ENCODE measurements at places on chromosomes 6 and 20.

GRCh38 chr6:27867945-27868300, 44.3 kb downstream of the OR2B2 start:
- DNase-seq = no peak

DNA sequence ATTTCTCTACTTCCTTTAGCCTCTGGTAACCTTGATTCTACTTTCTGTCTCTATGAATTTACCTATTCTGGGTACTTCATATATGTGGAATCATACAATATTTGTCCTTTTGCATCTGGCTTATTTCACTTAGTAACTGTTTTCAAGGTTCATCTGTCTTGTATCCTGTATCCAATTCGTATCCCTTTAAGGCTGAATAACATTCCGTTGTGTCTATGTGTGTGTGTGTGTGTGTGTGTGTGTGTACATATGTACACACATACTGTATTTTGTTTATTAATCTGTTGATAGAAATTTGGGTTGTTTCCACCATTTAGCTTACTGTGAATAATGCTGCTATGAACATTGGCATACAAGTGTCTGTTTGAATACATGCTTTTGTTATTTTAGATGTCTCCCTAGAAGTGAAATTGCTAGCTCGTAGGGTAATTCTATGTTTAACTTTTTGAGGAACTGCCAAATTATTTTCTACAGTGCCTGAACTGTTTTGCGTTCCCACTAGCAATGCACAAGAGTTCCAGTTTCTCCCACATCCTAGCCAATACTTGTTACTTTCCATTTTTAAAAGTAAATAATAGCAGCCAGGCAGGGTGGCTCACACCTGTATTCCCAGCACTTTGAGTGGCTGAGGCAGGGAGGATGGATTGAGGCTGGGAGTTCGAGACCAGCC, 17.7 kb downstream of the SENP6 start:
- DNase-seq = no peak

DNA sequence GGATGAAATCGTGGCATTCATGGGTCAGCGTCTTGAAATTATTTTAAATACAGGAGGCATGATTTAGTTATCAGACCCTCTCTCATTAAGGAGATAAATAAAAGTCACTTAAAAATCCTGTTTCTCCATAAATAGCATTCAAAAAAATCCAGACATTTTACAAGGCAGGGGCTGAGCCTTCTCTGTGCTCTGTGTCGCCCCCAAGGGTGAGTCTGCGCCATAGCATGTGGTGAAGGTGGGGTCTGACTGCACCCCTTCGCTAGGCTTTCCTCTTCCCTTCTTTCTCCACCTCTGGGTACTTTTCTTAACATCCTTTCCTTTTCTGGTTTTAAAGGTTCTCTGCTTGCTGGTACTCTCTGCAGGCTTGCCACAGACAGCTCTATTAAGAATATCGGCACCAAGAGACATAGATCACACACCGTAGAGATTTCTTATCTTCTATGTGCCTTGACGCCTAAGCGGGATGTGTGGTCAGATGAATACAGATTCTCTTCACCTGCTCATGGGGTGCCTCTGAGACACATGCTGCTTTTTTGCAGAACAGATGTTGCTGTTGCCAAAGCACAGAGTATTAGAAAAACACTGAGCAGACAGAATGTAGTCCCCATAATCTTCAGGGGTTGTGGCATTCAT, 20.1 kb upstream of the FAM209A start:
- no peak for DNase-seq

DNA sequence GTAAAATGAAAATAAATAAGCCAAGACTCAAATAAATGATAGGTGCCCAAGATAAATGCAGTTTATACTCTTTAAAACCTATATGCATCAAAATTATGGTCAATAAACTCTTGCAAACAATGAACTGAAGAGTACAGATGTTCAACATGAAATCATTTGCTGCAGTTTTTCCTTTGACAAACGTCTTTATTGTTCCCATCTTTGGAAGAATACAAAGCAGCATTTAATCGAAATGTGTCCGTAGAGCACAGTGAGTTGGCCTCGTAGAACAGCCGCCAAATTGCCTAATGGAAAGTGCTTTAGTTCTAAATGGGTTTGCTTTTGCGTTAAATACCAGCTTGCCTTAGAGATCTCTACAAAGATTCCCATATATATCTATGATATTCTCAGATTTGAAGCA, 447.4 kb downstream of the PKHD1 start:
- no peak for DNase-seq

- DNase-seq = no peak
These were observed 6.4 kb downstream of the CASS4 start for GRCh38 chr20:56418385-56418861.

- DNase-seq = no peak
These were observed 662 bp downstream of the ENTPD6 start for GRCh38 chr20:25195962-25196785.

DNA sequence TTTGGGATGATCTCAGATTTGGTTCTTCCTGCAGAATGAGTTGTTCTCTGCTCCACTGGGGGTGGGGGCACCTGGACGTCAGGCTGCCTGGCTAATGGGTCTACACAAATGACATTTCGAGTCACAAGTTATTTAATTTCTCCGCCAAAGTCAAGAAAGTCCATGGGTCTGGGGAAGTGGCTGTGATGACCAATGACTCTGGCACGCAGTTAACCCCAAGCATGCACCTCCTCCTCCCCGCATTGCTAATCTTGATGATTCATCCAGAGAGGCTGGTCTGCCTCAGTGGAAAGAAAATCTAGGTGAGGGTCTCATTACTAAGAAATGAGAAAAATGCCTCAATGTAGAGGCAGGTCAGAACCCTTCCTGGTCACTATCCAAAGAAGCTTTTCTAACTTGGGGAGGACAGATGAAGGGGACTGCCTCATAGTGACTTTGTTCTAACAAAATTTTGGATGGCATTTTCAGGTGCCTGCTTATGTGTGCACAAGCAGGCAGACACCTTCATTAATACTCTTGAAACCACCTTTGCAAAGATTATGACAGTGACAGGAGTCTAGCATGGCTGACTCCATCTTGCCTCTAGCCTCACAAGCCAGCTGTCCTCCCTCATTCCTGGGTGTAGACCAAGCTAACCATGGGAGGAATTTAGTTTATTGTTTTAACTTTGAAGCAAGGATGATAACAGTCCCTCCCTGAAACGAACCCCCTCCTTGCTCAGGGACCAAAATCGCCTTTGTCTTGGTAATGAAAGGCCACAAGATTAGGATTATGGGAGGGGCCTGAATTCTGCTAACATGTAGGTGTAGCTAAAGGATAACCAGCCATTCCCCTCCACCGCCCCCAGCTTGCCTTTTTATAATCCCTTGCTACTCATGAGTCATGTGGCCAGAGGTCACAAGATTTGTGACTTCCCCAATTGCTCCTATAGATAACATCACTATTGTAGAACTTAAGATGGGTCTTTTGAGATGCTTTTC, 98.6 kb upstream of the MRPS10 start:
- DNase-seq = no peak

DNA sequence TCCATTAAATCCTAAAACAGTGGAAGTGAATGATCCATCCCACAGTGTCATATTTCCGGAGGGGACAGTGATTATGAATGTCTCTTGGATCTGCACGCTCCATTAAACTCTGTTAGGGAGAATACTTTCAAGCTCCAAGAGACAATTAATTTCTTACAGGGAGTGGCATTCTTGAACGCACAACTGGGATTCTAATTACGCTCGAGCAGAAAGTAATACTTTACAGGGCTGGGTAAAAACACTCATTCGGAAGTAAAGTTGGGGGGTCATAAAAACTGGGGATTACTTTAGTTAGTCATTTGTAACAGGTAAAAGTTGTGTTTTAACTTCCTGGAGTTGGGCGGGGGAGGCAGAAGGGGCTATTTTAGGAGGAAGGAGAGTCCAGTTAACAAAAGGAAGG, 151.8 kb downstream of the ZFP64 start:
- no peak for DNase-seq

DNA sequence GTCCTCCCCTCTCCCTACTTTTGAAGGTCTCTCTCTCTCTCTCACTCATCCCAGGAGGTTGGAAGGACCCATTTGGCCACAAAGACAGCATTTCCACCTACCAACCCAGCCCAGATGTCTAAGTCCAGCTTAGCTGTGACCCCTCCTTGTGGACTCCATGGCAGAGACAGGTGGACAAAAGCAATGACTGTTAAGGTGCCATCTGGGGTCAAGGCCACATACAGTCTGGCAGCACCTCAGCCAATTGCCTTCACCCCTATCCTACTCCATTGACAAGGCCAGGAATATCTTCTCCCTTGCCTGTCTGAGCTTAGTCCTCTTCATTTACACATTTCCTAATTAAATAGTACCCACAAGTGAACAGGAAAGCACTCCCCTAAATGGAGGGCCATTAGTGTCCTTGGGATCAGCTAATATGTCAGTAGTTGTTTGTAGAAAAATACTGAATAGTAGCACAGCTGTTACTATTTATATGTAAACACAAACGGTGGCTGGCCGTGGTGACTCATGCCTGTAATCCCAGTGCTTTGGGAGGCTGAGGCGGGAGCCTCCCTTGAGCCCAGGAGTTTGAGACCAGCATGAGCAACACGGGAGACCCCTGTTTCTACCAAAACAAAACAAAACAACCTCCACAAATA, 28.8 kb downstream of the GCM1 start:
- DNase-seq = no peak

DNA sequence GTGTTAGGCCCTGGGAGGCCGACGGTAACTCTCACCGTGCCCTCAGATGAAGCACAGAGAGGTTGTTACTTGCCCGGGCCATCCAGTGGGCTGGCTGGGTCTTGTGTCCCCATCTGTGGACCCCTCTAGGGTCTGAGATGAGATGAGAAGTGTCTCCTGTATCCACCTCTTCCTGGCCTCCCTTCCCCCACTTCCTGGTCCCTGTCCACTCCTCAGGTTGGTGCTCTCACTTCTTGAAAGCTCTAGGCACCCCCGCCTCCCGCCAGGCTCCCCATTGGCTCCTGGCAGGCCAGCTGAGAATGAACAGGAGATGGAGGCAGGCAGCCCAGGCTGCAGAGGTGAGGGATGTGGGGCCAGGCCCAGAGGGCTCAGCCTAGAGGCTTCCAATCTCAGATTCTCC, 1.5 kb downstream of the MMP24OS start:
- no peak for DNase-seq

- no peak for DNase-seq
These were observed 32.5 kb downstream of the KIAA0319 start for GRCh38 chr6:24613361-24614042.

- no peak for DNase-seq
These were observed 11.9 kb upstream of the RBM38 start for GRCh38 chr20:57379263-57379647.

- DNase-seq = no peak
These were observed 787 bp upstream of the RAB32 start for GRCh38 chr6:146542881-146543210.

DNA sequence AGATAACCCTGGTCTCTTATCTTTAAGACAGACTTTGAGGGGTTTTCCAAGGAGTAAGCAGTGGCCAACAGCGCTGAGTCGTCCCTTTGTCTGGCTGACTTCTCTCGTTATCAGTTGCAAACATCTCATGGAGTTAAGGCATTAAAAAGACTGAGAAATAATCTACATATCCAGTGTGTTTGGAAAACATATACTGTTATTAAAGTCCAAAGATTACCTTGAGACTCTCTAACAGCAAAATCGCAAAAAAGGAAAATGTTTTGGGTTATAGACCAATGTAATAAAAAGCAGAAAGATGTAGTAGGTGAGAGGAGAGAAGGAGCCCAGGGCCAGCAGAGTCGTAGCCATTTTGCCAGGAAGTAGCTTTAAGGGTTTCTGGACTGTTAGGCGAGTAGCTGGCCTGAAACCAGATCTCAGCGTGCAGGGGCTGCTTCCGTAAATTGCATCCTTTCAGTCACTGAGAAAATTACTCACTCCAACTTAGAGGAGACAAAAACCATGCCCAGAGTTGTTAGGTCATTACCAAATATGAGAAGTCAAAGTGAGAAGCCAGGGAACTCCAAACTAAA, 24.6 kb downstream of the MYLK4 start:
- DNase-seq = no peak

DNA sequence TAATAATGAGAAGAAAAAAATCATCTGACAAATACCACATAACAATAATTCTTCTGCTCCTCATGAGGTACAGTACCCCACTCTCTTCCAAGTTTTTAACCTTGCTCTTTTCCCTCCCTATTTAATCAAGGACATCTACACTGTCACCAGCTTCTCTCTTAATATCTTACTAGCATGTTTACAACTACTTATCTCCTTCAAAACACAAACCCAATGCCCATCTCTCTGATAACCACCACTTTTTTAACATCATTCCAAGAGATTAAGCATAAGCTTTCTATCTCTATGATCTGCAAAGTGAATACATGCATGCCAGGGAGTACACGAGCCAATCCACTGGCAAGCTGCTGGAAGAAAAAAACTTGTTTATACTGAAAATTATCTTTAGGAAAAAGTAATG, 10.3 kb downstream of the CEP85L start:
- no peak for DNase-seq

DNA sequence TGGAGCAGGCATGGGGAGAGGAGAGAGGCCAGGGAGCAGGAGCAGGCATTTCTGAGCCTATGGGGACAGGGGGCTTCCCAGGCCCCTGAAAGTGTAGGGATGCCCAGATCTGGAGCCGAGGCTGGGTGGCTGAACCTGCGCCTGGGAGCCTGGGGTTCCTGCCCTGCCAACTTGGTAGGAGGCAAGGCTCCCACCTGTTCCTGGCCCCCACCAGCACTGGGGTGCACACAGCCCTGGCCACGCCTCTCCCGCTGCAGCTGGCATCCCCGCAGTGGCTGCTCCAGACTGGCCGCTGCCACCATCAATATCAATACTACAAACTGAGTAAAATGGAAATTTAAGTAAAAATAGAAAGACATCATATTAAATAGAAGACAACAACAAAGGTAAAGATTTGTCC, 684.9 kb upstream of the MAP3K7 start:
- DNase-seq = no peak

GRCh38 chr6:25280344-25281074, 1.3 kb downstream of the CARMIL1 start:
- DNase-seq = no peak

- no peak for DNase-seq
These were observed 126.0 kb upstream of the TENT5A start for GRCh38 chr6:81878479-81878878.

- no peak for DNase-seq
These were observed 8.8 kb downstream of the NPBWR2 start for GRCh38 chr20:64098471-64099013.

- no peak for DNase-seq
These were observed 180.6 kb downstream of the TFAP2C start for GRCh38 chr20:56809668-56810067.

- DNase-seq = no peak
These were observed 125.4 kb downstream of the HIVEP1 start for GRCh38 chr6:12137480-12137879.

GRCh38 chr6:14655201-14656061, 537.9 kb downstream of the CD83 start:
- no peak for DNase-seq

DNA sequence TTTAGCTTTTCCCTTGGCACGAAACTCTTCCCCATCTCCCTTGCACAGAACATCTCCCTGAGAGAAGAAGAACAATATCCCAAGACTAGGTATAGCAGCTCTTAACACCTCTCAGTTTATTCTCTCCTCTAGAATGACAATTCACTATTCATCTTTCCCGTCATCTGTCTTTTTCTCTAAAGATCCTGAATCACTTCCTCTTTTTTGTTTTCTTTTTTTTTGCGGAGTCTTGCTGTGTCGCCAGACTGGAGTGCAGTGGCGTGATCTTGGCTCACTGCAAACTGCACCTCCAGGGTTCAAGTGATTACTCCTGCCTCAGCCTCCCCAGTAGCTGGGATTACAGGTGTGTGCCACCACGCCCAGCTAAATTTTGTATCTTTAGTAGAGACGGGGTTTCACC, 574.4 kb upstream of the MAP3K7 start:
- no peak for DNase-seq

GRCh38 chr20:33993576-33994221, at the start of gene RALY:
RALY (plus strand) TSS chr20:33993911; CDS start chr20:34072075, 78,164 bp downstream.
- DNase-seq = peak; percentile 93

- no peak for DNase-seq
These were observed 157.4 kb downstream of the OGFRL1 start for GRCh38 chr6:71446057-71446456.
